ENCODE measurements at places on chromosomes 4 and X.

DNA sequence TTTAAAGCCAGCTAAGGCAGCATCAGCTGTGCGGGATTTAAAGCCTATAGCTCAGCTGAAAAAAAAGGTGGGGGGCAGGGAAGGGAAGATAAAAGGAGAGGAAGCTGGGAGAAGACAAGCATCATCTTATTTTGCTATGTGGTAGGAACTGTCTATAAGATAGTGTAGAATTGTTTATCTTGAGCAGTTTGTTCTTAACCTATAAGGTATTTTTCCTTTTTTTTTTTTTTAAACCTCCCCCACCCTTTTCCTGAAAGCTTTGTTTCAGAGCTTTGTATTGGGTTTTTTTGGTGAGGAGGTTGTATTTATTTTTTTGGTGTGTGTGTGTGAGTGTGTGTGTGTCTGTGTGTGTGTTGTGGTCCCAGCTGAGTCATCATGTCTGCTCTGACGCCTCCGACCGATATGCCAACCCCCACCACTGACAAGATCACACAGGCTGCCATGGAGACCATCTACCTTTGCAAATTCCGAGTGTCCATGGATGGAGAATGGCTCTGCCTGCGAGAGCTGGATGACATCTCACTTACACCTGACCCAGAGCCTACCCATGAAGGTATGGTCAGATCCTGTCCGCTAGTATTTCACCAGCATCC, 531 bp downstream of the RUFY3 start:
- DNase-seq: no peak

DNA sequence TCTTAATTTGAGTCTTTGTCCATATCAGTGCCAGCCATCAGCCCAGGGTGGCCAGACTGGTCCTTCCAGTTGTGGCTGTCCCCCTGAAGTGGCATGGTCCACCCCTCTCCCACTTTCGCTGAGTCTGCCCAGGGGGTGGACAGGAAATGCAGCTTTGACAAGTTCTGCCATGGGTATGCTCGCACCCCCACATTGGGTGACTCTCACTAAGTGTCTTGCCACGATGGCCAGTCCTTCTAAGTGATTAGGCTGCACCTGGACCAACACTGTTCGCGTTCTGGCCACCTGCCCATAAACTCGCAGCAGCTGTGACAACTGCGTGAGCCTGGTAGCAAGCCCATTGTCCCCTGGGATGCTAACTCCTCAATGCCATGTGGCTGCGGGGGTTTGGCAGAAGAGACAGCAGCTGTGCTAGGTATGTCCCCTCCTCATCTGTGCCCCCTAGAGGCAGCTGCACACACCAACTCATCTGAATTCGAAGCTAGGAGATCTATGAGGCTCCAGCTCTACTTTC, 10.0 kb upstream of the LNX1 start:
- no peak for DNase-seq

- DNase-seq: no peak
These were observed 110.0 kb downstream of the SOWAHB start for GRCh38 chr4:76787898-76788297.

DNA sequence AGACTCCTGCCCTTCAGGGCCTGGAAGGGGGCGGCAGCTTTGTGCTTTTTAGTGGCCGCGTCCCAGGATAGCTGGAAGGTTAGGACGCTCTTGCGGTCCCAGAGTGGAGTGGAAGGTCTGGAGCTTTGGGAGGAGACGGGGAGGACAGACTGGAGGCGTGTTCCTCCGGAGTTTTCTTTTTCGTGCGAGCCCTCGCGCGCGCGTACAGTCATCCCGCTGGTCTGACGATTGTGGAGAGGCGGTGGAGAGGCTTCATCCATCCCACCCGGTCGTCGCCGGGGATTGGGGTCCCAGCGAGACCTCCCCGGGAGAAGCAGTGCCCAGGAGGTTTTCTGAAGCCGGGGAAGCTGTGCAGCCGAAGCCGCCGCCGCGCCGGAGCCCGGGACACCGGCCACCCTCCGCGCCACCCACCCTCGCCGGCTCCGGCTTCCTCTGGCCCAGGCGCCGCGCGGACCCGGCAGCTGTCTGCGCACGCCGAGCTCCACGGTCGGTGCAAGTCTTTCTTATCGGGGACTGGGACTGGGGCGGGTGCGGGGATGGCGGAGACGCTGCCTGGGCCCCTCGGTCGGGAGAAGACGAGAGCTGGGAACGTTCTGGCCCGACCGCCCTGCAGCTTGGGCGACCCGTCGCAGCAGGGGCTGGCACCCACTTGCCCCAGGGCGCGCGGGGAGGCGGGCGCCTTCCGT, at the start of gene EDNRA:
Gene EDNRA (plus strand): TSS at position 207 of the 686 bp plus-strand sequence. CDS start 4,585 bp downstream, outside the sequence.
- no peak for DNase-seq

GRCh38 chr4:15034071-15034764, 31.9 kb downstream of the CPEB2 start:
- DNase-seq: no peak

GRCh38 chrX:131801911-131802310, 221.2 kb upstream of the STK26 start:
- no peak for DNase-seq

DNA sequence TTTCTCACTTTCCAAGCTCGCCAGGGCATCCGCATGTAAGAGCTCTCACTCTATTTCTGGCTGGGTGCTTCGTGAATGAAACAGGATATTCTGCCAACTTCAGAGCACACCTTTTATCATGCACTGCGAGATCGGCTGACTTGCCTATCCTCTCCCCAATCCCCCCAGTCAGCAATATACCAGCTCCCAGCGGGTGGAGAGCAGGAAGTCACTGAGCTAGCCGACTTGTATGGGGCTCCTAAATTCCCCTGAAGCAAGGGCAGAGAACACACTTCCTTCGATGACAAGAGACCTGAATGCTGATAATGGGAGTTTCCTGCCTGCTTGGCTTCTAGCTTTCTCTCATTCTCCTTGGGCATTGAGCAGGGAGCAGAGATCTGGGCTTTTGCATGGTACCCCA, 33.8 kb upstream of the MAMLD1 start:
- no peak for DNase-seq

GRCh38 chr4:10688846-10689245, 4.3 kb upstream of the CLNK start:
- DNase-seq: no peak

DNA sequence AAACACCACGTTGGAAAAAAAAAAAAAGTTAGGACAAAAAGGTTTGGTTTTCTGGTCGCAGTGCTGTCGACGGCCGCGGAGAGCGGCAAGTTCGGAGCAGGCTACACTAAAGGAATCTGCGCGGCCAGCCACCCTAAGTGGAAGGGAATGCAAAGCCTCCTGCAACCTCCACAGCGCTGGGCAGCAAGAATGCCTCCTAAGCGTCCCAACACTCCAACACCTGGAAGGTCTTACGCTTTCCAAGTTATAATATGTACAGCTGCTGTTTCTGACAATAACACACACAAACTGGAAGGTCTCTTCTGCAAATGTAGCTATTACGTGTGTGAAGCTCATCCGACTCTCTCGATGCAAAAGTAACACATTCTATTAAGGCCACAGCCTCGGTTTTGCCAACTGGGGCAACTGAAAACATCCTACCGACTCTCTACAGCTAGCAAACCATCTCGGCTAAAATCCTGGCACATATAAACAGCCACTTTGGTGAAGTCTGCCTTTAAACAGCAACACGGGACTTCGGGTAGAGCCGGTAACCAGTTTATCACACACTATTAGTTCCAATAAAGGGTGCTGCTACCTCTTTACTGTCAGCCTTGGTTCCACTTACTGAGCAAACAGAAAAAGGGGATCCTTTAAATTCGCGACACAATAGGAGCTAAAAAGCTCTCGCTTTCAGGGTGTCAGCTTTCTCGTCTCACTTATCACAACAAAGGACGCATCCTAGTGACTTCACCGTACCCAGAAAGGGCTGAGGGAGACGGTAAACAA, 895 bp downstream of the SMIM14 start:
- peak; percentile 18 for DNase-seq

GRCh38 chr4:102616636-102617035, 115.5 kb downstream of the NFKB1 start:
- no peak for DNase-seq

- no peak for DNase-seq
These were observed 6.2 kb upstream of the MAN2B2 start for GRCh38 chr4:6568689-6569332.

- DNase-seq: no peak
These were observed 57.4 kb downstream of the GATB start for GRCh38 chr4:151703401-151703800.

- DNase-seq: peak; percentile 26
These were observed 12.2 kb downstream of the ARHGEF6 start for GRCh38 chrX:136768469-136769084.

DNA sequence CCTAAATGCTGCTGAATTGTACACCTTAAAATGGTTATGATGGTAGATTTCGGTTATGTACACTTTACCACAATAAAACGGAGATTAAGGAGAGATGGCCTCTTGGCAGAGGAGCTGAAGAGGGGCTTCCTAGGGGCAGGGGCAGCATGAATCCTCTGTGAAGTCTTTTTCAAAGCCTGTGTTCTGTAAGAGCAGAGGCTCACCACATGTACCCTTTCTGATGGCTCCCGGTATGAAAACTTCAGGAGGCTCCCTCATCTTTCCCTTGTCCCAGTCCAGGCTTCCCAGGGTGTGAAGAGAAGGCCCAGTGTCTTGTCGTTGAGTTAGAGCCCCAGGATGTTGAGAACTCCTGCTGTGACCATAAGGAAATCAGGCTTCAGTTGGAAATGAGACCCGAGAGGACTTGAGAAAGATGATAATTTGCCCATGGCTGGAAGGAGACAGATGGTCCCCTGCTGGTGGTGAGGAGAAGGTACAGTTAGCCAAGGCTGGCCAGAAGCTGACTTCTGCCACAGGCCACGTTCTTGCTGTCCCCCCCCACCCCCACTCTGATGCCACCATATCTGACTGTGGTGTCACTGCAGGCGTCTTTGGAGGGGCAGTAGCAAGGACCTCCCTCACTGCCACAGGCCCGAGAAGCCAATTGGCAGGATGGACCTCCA, 31.8 kb upstream of the MTM1 start:
- DNase-seq: no peak

DNA sequence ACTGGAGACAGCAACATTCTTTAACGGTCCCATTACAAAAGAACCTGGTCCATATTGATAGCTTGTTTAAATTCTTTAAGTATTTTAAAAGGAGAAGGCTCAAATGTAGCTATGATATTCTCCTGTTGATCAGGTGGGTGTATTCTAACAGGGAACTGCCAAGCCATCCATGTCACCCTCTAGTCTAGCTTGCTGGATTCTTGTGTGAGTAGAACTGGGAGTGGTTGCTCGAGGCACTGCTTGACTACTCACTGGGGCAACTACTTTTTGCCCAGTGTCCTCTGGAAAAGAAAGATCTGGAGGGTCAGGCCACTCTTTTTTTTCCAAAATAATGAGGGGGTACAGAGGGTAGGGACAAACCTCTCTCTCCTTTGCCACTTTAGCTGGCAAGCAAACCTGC, 155.1 kb downstream of the ZNF518B start:
- DNase-seq: no peak

DNA sequence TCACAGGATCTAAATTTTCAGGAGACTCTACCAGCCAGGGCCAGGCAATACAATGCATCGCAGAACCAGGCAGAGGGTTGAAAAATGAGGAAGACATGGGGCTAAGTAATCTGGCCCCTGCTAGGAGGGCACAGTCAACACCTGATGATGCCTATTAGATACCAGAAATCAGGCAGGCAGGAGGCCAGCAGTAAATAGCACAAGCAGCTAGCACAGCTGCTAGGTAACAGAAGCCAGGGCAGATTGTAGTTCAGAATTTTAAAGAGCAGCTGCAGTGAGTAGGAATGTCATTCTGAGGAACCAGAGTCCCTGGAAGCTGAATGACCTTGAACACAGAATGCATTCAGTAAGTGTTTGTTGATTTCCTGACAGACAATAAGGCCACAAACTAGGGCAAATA, 38.8 kb upstream of the TRPC5OS start:
- no peak for DNase-seq

GRCh38 chrX:131704136-131704695, 160.3 kb downstream of the OR13H1 start:
- no peak for DNase-seq

Measured in GM12864 (cell line).